ENCODE measurements at places on chromosomes 16 and 17.
A peak's percentile ranks its signal among the peaks of the same experiment; 100 is the strongest.

GRCh38 chr16:79272141-79272577 lies 328.4 kb downstream of the MAF start:
- no peak overlapping the region for H3K4me3 ChIP-seq
- no peaks in the 10 kb centered on the region for H3K36me3 ChIP-seq
- peaks cover 20% of the 10 kb centered on the region for H3K27me3 ChIP-seq
- no peak overlapping the region for H3K27ac ChIP-seq
- DNase-seq: no peak
- peaks cover 10% of the 10 kb centered on the region for H3K4me1 ChIP-seq

DNA sequence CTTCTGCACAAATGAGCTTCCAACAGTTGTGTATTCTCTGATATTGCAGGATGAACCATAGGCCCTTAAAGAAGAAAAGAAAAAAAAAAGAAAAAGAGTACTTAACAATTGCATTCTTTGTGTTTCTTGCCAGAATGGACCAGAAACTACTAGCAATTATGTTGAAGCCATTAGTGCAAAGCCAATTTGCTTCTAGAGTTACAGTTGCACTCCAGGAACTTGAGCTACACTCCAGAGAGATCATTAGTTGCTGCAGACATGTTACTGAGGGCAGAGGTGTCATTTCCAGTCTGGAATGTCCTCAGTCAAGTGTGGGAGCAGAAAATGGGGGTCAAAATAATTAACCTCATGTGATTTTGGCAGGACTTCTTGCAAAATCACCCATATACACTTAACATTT lies 85.6 kb upstream of the CCL2 start:
- H3K4me1 ChIP-seq: no peaks in the 10 kb centered on the region
- H3K36me3 ChIP-seq: no peaks in the 10 kb centered on the region
- H3K27me3 ChIP-seq: peaks cover 33% of the 10 kb centered on the region
- H3K27ac ChIP-seq: no peak overlapping the region
- no peak for DNase-seq
- no peak overlapping the region for H3K4me3 ChIP-seq

GRCh38 chr17:67364847-67365737 lies 1.3 kb downstream of the PSMD12 start:
- peak overlapping the region; percentile 90 for H3K27ac ChIP-seq
- H3K36me3 ChIP-seq: peaks cover 8% of the 10 kb centered on the region
- no peaks in the 10 kb centered on the region for H3K27me3 ChIP-seq

- H3K27me3 ChIP-seq: no peaks in the 10 kb centered on the region
- H3K27ac ChIP-seq: no peak overlapping the region
- H3K36me3 ChIP-seq: peaks cover 4% of the 10 kb centered on the region
- no peak overlapping the region for H3K4me3 ChIP-seq
- H3K4me1 ChIP-seq: peaks cover 27% of the 10 kb centered on the region
Measured at GRCh38 chr16:74580833-74581232, 26.1 kb downstream of the GLG1 start.

- H3K27ac ChIP-seq: no peak overlapping the region
- DNase-seq: no peak
- no peak overlapping the region for H3K4me3 ChIP-seq
- H3K4me1 ChIP-seq: no peaks in the 10 kb centered on the region
- peaks cover 72% of the 10 kb centered on the region for H3K27me3 ChIP-seq
Measured at GRCh38 chr17:35214631-35215273, 20.6 kb upstream of the SLC35G3 start.

GRCh38 chr16:78993346-78993745 lies 607.2 kb downstream of the MAF start:
- peaks cover 51% of the 10 kb centered on the region for H3K4me1 ChIP-seq
- peaks cover 45% of the 10 kb centered on the region for H3K27me3 ChIP-seq
- no peak overlapping the region for H3K4me3 ChIP-seq
- no peak for DNase-seq

GRCh38 chr17:13160296-13160695 lies 142.5 kb upstream of the ELAC2 start:
- no peaks in the 10 kb centered on the region for H3K27me3 ChIP-seq
- H3K27ac ChIP-seq: no peak overlapping the region
- peaks cover 11% of the 10 kb centered on the region for H3K36me3 ChIP-seq
- DNase-seq: no peak
- H3K4me1 ChIP-seq: peaks cover under 1% of the 10 kb centered on the region

DNA sequence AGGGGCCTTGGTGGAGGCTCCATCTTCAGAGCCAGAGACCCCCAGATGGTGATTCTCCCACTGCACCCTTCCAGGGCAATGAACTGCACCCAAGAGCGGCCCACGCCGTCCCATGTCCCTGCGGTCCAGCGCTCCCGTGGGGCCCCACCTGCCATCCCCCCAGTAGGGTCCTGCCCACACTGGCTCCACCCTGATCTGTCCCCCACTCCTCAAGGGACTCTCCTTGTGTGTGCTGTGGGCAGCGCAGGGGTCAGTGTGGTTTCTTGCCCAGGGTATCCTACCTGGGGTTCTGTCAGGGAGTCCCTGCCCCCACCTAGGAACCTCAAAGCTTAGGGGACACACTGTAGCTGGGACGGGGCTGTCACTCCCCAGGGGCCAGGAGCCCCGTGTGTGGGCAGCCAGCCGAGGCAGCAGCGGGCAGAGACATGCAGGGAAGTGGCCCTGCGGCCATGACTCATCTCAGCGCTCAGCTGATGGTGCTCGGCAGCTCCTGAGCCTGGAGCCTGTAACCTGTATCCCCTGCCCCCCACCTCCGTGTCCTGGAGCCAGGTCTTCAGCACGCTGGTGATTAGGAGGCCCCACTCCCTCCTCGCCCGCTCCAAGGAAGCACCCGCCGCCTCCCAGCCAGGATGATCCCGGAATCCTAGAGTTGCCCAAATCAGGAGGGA lies 35.7 kb upstream of the SSTR5 start:
- H3K27me3 ChIP-seq: no peaks in the 10 kb centered on the region
- no peak overlapping the region for H3K27ac ChIP-seq
- no peak overlapping the region for H3K4me3 ChIP-seq
- H3K36me3 ChIP-seq: no peaks in the 10 kb centered on the region
- no peaks in the 10 kb centered on the region for H3K4me1 ChIP-seq

- H3K27me3 ChIP-seq: no peaks in the 10 kb centered on the region
- no peaks in the 10 kb centered on the region for H3K36me3 ChIP-seq
- peaks cover 30% of the 10 kb centered on the region for H3K4me1 ChIP-seq
- no peak for DNase-seq
- no peak overlapping the region for H3K4me3 ChIP-seq
Measured at GRCh38 chr16:50254072-50254471, 12.3 kb upstream of the ADCY7 start.

DNA sequence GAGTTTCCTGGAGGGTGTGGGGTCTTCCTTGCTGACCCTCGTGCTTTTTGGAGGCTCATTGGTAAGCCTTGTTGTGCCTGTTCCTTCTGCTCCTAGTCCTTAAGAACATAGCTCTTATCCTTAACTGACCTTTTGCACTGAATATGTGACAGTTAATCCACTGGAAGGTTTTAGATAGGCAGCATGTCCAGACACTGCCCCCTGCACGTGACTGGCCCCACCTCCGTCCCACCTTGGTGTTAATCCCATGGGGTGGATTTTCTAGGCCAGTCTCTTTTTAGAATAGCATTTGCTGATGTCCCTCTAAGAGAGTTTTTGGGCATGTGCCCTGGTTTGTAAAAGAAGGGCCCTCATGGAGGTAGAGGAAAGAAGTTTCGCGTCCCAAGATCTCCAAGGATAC lies 58.3 kb downstream of the RBFOX1 start:
- H3K27me3 ChIP-seq: peaks cover 6% of the 10 kb centered on the region
- DNase-seq: no peak
- no peak overlapping the region for H3K4me3 ChIP-seq
- no peak overlapping the region for H3K27ac ChIP-seq
- H3K36me3 ChIP-seq: no peaks in the 10 kb centered on the region
- no peaks in the 10 kb centered on the region for H3K4me1 ChIP-seq

GRCh38 chr17:37060094-37060493 lies 111.3 kb downstream of the AATF start:
- H3K36me3 ChIP-seq: peaks cover 13% of the 10 kb centered on the region
- peaks cover 6% of the 10 kb centered on the region for H3K4me1 ChIP-seq
- DNase-seq: no peak
- H3K4me3 ChIP-seq: no peak overlapping the region

- no peaks in the 10 kb centered on the region for H3K36me3 ChIP-seq
- DNase-seq: peak; percentile 47
- H3K27me3 ChIP-seq: no peaks in the 10 kb centered on the region
- H3K27ac ChIP-seq: peak overlapping the region; percentile 65
Measured at GRCh38 chr16:50539053-50539695, 9.0 kb upstream of the NKD1 start.

DNA sequence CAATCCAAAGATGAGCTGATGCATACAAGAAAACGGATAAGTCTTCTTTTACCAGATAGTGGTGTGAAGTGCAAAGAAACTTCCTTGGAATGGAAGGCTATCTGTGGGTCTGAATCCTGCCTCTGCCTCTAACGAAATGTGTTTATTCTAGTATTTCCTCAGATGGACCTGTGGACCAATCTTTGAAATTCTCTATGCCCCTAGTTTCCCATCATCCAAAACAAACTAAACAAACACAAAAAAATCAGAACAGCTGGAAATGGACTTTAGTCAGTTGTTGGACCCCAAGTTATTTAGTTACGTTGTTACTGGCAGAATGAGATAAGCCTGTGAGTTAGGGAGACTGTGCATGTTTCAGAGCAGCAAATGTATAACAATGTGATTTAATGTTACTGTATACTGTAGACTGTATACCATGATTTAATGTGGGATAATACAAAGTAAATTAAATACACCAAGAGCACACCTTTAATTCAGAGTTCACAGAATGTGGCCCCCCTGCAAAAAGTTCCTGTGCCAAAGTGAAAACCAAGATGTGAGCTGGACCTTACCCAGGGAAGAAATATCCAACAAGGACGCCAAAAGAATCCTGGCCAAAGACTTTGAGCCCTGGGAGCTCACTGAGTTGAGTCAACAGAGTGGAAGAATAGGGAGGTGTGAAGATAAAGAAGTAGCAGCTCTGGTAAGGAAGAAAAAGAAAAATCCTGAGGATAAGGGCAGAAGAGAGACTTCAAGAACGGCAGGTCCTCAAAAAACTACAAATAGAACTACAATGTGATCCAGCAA lies 255.2 kb downstream of the CNTNAP4 start:
- no peak overlapping the region for H3K4me3 ChIP-seq
- H3K36me3 ChIP-seq: no peaks in the 10 kb centered on the region
- H3K27me3 ChIP-seq: no peaks in the 10 kb centered on the region
- peaks cover 12% of the 10 kb centered on the region for H3K4me1 ChIP-seq
- no peak overlapping the region for H3K27ac ChIP-seq
- no peak for DNase-seq

GRCh38 chr17:40953881-40954280 lies 12.9 kb downstream of the KRT39 start:
- H3K4me1 ChIP-seq: peaks cover 14% of the 10 kb centered on the region
- no peak overlapping the region for H3K4me3 ChIP-seq
- H3K36me3 ChIP-seq: no peaks in the 10 kb centered on the region
- no peak for DNase-seq
- no peaks in the 10 kb centered on the region for H3K27me3 ChIP-seq

DNA sequence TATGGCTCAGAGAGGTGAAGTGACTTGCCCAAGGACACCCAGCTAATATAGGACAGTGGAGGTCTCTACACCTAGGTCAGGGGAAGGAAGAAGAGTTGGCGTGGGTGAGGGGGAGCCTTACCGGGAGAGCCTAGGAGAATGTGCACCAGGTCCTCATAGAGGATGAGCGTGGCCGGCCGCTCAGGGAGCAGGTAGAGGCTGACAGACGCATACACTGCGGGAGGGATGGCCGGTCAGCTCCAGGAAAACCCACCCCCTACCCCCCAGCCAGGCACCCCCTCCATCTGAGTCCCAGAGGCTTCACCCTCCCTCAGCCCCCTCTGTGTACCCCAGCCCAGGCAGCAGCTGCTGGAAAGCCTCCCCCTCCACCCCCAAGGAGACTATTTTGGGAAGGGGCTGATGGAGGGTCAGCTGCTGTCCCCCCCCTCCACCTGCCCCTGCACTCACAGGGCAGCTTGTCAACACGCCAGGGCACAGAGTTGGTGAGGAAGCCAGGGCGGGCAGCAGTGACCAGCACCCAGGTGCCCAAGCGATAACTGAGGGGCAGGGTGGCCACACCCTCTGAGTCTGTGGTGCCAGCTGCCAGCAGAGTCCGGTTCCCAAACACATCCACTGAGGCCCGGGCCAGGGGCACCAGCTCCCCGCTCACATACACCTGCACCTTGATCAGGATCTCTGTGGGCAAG lies 4.1 kb downstream of the FAM171A2 start:
- H3K4me1 ChIP-seq: peaks cover 18% of the 10 kb centered on the region
- no peak overlapping the region for H3K27ac ChIP-seq
- H3K4me3 ChIP-seq: peak overlapping the region; percentile 23
- no peak for DNase-seq
- no peaks in the 10 kb centered on the region for H3K36me3 ChIP-seq

- H3K27ac ChIP-seq: no peak overlapping the region
- no peaks in the 10 kb centered on the region for H3K36me3 ChIP-seq
- H3K27me3 ChIP-seq: no peaks in the 10 kb centered on the region
- no peak overlapping the region for H3K4me3 ChIP-seq
- DNase-seq: no peak
- peaks cover 8% of the 10 kb centered on the region for H3K4me1 ChIP-seq
Measured at GRCh38 chr16:9511389-9511788, 419.9 kb downstream of the HAPSTR1 start.

- H3K27ac ChIP-seq: no peak overlapping the region
- peaks cover 3% of the 10 kb centered on the region for H3K4me1 ChIP-seq
- DNase-seq: no peak
- no peak overlapping the region for H3K4me3 ChIP-seq
- H3K36me3 ChIP-seq: no peaks in the 10 kb centered on the region
Measured at GRCh38 chr17:82234211-82235055, 5.6 kb downstream of the SLC16A3 start.

DNA sequence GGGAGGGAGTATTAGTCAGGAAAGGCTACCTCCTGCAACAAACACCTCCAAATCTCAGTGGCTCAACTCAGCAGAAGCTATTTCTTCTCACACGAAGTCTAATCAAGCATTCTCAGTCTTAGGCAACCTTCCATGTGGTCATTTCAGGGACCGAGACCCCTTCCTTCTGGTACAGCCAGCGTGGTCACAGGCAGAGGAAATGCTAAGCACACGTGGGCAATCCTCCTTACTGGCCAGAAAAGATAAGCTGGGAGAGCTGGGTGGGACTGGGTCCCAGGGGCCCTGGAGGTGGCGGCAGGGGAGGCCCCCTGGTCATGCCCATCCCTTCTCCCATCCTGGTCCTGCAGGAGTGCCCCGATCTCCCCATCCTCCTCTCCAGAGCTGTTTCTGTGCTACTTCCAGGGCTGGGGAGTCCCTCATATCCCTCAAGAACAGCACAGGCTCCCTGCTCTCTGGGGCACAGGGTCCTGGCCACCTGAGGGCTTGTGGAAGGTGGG lies 5.7 kb upstream of the CX3CL1 start:
- H3K27me3 ChIP-seq: no peaks in the 10 kb centered on the region
- H3K4me1 ChIP-seq: peaks cover 3% of the 10 kb centered on the region
- no peak overlapping the region for H3K4me3 ChIP-seq

DNA sequence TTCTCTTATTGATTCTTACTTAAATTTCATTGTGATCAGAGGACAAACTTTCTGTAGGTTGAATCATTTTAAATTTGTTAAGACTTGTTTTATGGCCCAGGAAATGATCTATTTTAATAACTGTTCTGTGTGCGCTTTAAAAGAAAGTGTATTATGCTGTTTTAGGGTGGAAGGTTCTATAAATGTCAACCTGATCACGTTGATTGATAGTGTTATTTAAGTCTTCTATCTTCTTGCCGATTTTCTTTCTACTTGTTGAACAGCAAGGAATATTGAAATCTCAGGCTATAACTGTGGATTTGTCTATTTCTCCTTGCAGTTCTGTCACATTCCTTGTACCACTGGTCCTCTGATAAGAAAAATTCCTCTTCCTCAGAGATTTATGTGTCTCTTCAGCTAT lies 112.7 kb downstream of the TANC2 start:
- H3K27me3 ChIP-seq: no peaks in the 10 kb centered on the region
- no peaks in the 10 kb centered on the region for H3K36me3 ChIP-seq
- no peak overlapping the region for H3K27ac ChIP-seq
